ENCODE measurements at places on chromosomes 16 and 17.

GRCh38 chr17:63571632-63572310, 21.5 kb downstream of the DCAF7 start:
- DNase-seq = no peak

GRCh38 chr17:82127315-82127595, 29.2 kb upstream of the FASN start:
- no peak for DNase-seq

DNA sequence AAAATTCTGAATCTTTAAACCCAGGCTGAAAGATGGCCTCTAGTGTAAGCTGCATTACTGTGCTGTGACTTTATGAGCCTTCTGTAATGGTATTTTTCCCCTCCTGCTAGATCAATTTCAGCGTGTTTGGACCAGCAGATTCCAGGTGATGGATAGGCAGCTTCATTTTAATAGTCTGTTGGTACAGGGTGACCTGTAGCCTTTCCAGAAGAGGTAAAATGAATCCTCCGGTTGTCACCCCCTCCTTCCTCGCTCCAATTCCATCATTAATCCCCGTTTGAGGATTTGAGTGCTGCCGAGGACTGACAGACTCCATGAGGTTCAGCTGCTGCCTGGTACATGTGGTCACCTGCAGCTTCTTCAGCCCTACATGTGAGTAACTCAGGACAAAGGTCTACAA, 48.9 kb downstream of the MYH3 start:
- no peak for DNase-seq

DNA sequence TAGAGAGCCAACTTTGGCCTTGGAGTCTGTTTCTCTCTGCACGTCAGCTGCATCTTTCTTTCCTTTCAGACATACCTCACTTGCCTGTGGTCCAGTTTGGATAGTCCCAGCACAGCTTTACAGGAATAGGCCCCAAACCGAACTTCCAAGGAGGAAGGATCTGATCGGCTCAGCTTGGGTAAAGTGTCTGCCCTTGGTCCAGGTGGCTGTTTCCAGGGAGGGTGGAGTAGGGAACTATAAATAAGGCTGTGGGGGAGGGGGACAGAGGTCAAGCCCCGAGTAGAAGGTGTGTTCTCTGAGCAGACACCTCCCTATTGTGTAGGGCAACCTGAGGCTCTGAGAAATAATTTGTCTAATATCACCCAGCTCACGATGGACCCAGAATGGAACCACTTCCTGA, 29.2 kb upstream of the NKD1 start:
- no peak for DNase-seq

DNA sequence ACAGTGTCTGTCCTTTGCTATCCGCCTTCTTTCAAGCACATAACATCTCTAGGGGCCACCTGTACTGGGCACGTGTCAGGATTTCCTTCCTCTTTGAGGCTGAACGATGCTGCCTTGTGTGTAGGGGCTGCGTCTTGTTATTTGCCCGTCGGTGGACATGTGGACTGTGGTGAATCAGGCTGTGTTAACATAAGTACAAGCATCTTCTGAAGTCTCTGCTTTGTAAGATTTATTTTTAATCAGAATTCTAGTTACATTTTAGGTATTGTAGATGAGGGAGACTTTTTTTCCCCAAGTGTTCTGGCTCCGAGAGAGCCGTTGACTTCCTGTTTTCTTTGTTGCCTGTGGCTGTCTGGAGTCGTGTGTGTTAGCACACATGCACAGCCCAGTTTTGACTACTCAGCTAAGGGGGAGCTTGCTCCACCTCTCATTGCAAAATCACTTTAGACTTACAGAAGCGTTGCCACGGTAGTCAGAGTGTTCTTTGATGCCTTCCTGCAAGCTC, 26.1 kb downstream of the SPG7 start:
- no peak for DNase-seq
